Substantia nigra (tissue), 51 donors: ENCODE measurements at places on chromosomes 12 and 14.

- DNase-seq = no peak
These were observed 1.6 kb downstream of the BEGAIN start for GRCh38 chr14:100585448-100586152.

DNA sequence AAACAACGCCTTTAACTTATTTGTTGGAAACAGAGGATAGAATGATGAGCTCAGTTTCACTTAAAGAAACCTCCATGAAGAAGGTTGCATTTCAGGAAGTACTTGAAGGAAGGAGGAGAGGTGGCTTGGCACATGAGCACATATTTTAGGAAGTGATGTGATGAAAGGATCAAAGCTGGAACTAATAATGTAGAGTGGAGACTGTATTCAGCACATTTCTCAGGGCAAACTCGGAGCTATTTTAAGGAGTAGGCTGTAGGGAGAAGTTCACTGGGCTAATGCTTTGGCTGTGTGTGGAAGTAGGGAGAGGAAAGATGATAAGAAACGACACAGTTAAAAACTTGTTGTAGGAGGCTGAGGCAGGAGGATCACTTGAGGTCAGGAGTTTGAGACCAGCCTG lies 272.8 kb downstream of the AKAP6 start:
- DNase-seq = no peak

DNA sequence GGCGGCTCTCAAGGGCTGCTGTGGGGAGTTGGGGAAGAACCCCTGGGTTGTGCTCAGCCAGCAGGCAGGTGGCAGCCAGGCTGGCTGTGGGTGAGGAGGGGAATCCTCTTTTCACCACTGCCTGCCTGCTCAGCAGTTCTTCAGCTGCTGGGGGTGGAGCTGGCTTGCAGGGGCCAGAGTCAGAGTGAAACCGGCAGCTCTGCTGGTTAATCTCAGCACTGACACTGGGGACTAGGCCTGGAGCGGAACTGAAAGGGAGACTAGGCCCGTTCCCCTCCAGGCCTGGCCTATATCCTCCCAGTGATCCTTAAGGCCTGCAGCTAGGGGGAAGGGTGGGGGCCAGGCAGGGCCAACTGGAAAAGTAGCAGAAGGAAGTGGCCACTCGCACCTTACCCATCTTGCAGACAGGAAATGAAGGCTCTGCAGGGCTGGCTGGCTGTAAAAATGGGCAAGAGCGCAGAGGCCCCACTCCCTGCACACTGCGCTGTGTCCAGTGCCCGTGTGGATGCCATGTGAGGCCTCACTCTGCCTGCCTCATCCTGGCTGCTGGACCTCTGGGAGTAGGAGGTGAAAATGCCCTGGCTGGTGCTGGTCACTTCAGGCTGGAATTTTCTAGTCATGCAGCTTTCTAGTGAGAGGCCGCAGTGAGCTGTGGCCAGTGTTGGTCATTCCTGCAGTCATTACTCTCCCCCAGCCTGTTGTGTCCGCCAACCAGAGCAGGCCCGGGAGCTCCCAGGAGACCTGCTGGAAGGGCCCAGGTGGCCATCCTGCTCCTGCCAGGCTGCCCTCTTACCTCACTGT lies 39.4 kb downstream of the SH2B3 start:
- DNase-seq = peak; percentile 64

- peak; percentile 8 for DNase-seq
These were observed 64.8 kb upstream of the MAX start for GRCh38 chr14:65167072-65167645.

GRCh38 chr12:117100851-117101673 lies 1.8 kb upstream of the TESC start:
- no peak for DNase-seq

DNA sequence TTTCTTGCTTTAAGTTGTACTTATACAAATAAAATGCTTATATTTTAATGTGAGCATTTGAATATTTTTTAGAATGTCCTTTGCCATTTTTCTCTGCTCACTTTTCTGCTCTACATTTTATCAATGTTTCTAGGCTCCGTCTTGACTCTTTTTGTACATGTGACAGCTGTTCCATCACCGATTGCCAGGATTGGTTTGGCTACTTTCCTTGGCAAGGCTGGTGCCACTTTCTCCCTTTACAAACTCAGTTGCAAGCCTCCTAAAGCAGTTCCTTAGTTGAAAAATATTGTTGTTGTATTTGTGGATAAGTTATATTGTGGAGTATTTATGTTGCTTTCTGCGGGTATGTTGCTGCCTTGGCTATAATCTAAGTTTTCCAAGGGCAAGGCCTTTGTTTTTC lies 63.4 kb downstream of the DACT1 start:
- no peak for DNase-seq

DNA sequence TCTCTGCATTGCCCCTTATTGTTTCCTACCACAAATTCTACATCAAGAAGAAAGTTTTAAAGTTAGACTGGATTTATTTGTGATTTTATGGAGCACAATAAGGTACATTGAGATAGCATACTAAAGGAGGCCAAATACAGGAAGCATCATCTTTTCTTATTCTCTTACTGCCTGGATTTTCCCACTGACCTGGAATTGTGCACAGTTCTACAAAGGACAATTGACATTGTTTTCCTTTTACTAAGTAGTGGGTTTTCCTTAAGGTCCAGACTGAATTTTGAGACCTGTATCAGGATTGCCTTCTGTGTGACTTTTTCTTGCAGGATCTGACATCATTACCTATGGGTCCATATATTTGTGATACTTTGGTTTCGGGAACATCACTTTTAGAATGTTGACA lies 18.8 kb upstream of the ZNF140 start:
- no peak for DNase-seq

DNA sequence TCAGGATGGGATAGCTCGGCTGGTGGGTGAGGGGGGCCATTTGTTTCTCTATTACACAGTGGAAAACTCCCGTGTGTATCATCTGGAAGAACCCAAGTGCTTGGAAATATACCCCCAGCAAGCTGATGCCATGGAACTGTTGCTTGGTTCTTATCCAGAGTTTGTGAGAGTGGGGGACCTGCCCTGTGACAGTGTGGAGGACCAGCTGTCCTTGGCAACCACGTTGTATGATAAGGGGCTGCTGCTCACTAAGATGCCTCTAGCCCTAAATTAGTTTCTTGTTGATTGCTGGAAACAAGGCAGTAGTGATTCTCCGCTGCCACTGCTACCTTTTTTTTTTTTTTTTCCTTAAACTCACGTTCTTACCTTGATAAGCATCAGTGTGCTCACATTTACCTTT lies 1.9 kb downstream of the RIOX1 start:
- no peak for DNase-seq

- DNase-seq = no peak
These were observed 36.2 kb downstream of the MED13L start for GRCh38 chr12:116241157-116241759.

- no peak for DNase-seq
These were observed 437.3 kb downstream of the MED13L start for GRCh38 chr12:115840159-115840558.

GRCh38 chr14:23435543-23436326 lies at the start of gene MYH7:
MYH7 (minus strand) TSS chr14:23435660; CDS start chr14:23433732, 1,928 bp downstream.
- DNase-seq = no peak

DNA sequence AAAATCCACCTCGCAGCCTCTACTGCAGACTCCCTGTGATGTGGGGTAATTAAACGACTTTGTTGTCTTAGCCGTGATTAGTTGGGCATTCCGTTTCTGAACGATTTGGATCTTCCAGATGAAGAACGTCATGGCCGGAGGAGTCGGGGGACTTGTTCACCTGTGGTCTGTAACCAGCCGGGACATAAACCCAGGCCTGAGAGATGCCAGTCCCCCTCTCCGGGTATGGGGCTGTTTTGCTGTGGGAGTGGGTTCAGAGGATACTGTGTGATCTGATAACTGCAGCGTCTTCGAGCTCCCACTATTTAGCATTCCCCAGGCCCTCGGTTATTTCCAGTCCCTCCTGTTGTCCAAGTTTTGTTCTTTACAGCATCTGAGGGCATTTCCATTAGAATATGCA lies 96.1 kb downstream of the PIWIL1 start:
- DNase-seq = no peak

DNA sequence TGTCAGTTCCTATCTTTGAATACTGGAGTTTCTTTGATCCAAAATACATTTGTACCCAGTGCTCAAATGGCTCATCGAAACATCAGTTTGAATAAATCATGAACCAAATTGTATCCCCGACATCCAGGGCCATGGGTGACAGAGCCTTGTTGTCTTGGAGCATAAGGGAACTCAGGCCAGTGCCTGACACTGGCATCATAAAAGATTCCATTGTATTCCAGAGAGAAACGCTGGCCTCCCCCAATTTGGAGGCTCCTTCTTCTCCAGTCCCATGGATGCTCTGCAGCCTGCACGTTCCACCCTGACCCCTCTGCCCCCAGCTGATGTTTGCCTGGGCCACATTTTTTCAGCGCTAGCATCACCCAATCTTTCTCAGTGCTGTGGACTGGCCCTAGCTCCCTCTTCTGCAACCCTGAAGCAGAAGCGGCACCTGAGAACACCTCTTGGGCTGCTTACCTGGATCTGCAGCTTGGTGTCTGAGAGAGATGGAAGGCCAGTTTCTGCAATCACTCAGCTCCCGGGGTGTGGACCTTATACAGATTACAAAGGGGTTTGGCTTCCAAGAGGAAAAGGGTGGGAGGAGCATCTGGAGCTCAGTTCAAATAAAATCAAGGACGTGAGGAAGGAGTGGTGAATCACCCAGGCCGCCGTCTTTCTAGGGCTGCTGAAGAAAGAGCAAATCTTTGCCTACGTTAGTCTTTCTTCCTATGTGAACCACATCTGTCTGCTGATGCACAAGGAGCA lies at the start of gene RNASE1:
Gene RNASE1 (minus strand): TSS at position 504 of the 744 bp plus-strand sequence. CDS start 776 bp downstream, outside the sequence.
- DNase-seq = peak; percentile 30

GRCh38 chr12:3593906-3594483 lies 103.0 kb downstream of the PRMT8 start:
- DNase-seq = no peak

GRCh38 chr14:106850913-106851825 lies 1324.8 kb downstream of the TMEM121 start:
- no peak for DNase-seq

DNA sequence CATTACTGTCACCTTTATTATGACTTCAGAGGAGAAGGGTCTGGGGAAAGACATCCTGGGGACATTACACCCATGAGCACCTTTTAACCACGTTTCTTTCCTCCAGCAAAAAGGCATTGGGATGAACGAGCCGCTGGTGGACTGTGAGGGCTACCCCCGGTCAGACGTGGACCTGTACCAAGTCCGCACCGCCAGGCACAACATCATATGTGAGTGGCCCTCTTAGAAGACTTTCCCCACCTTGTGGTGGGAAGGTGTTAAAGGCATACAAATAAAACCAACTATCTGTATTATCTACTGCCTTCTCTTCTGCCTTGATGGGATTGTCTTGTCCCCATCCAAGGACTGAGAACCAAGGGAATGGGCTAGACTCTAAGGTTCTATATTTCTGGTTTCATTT lies 6.0 kb downstream of the PSMD9 start:
- no peak for DNase-seq

- no peak for DNase-seq
These were observed 58.8 kb upstream of the GPR68 start for GRCh38 chr14:91303091-91303923.

GRCh38 chr14:96098309-96098998 lies 59.3 kb downstream of the C14orf132 start:
- DNase-seq = peak; percentile 52

DNA sequence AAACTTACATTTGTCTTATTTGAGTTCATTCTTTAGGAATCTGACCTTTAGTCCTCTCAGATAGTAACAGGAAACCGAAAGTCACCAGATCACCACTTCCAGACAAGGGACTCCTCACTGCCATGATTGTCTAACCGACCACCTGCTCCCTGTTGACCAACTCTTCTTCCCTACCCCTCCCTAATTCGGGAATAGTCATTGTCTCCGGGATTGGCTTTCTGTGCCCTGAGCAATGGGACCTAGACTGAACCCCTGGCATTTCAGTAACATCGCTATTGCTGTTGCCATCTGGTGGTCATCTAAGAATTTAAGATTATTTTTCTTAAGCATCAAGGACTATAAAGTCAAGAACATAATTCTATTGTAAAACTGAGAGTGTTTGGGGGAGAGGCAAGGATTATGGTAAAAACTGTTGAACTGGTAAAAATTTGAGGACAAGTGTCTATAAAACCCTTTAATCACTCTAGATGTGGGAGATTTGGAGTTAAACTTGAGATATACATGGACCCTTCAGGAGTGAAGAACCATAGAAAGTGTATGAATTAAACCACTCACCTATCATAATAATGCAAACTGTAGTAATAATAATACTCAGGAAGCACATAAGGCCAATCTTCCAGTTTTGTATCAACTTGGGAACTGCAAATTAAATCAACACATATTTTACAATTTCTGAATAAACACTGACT lies 6.3 kb downstream of the CLEC2A start:
- no peak for DNase-seq

DNA sequence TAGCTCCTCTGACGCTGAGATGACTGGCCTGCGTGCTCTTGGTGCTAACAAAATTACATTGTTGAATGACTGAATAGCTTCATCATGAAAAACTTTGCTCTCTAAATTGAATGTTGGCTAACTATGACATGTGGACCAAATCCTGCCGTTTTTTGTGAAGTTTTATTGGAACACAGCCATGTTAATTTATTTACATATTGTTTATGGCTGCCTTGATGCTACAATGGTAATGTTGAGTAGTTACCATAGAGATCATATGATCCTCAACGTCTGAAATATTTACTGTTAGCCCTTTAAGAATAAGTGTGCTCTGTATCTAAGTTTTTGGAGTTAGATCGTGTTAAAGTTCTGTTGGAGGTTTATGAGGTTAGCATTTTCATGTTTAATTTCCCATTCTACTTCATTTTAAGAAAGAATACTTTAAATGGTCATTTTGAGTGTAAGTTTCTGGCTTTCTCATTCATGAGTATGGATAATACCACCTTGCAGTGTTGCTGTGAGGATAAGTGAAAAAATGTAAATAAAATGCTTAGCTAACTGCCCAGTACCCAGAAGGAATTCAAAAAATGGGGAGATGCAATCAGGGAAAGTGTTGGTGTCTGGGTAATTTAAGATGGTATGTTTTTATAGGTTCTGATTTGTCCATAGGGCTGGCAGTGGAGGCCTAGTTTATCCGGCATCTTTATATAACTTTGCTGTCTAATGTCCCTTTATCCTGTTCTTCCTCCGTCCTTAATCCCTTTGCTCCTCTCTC lies 35.3 kb downstream of the NUBPL start:
- no peak for DNase-seq

GRCh38 chr14:24362241-24362960 lies 5.6 kb upstream of the NFATC4 start:
- no peak for DNase-seq

GRCh38 chr14:24952851-24953666 lies 96.9 kb downstream of the STXBP6 start:
- peak; percentile 38 for DNase-seq

GRCh38 chr12:109131154-109132050 lies 15.0 kb downstream of the ACACB start:
- peak; percentile 35 for DNase-seq

- DNase-seq = no peak
These were observed 44.1 kb upstream of the AMN start for GRCh38 chr14:102878174-102878969.

GRCh38 chr12:57446292-57446960 lies 8.7 kb upstream of the INHBE start:
- no peak for DNase-seq
